Dorsolateral prefrontal cortex (tissue), 122 donors: ENCODE measurements at places on chromosomes 16 and 17. TPM values are rescaled to one million over a fixed set of nuclear protein-coding genes. Genes with fewer than 3 reads are reported as not detected.

Gene RHBDF1
- 9.8 TPM for total RNA-seq

DNA sequence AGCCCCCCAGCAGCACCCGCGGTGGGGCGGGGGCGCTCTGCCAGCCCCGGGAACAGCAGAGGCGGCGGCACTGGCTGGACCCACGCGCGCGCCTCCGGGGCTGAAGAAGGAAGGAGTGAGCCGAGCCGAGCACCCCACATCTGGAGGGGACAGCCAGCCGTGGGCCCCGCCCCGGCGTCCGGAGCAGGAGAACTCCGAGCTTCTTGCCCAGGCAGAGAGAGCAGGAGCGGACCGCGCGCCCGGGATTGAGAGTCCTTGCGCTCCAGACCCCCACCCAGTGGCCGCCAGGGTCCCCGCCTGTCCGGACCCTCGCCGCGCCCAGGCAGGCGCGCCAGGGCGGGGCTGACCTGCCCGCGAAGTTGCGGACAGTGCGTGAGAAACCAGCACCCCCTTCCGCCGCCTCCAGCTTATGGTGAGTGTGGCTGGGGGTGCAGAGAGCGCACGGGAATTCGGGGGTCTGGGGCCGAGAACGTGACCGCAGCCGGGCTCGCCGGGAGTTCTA, 921.9 kb upstream of the EEF2KMT start:
- DNase-seq = no peak

DNA sequence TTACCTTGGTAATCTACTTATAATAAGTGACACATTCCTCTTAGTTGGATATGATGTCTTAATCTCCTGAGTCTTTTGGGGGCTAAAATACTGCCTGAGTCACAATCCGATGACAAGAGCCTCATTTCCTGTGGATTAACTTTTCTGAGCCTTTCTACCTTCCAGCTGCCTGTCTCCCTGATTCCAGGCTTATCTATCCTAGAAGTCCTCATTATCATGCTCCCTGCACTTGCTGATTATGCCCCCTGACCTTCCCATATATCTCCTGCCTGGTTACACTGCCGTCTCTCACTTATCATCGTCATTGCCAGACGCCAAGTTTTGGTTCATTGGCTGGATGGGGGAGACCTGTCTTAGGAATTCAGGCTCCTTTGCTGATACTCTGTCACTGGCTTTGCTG, 727.4 kb upstream of the CA10 start:
- DNase-seq = no peak

Gene KRT12
- not detected for total RNA-seq

- DNase-seq = no peak
Observed at GRCh38 chr16:60404401-60404800, 1631.8 kb downstream of the CDH8 start.
